IPS DF 6.9 (cell line): ENCODE measurements at places on chromosomes 16 and 17.

GRCh38 chr16:87847785-87848675 is 21.3 kb downstream of the SLC7A5 start:
- DNase-seq, result no peak

DNA sequence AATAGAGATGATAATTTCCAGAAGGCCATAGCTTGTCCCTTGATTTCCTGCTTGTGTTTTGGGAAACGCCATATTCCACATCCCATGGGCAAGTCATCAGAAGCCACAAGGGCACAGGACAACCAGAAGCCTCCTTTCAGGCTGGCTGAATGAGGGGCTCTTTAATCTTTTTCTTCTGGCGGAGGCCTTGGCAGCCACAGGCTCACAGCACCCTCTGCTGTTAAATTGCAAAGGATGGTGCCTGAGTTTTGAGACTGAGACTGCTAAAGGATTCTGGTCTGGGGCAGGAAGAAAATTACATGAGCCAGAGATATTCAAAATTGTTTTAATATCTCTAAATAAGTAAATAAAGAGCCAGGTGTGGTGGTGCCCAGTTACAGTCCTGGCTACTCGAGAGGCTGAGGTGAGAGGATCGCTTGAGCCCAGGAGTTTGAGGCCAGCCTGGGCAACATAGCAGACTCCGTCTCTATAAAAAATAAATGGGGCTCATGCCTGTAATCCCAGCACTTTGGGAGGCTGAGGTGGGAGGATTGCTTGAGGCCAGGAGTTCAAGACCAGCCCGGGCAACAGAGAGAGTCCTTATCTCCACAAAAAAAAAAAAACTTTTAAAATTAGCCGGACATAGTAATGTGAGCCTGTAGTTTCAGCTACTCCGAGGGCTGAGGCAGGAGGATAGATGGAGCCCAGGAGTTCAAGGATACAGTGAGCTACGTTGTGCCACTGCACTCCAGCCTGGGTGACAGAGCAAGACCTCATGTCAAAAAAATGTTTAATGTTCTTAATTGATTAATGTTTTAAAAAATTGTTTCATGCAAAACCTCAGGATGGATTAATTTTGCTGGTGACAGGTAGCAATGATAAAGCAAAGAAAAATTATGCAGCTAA is 26.3 kb downstream of the AARSD1 start:
- no peak for DNase-seq

DNA sequence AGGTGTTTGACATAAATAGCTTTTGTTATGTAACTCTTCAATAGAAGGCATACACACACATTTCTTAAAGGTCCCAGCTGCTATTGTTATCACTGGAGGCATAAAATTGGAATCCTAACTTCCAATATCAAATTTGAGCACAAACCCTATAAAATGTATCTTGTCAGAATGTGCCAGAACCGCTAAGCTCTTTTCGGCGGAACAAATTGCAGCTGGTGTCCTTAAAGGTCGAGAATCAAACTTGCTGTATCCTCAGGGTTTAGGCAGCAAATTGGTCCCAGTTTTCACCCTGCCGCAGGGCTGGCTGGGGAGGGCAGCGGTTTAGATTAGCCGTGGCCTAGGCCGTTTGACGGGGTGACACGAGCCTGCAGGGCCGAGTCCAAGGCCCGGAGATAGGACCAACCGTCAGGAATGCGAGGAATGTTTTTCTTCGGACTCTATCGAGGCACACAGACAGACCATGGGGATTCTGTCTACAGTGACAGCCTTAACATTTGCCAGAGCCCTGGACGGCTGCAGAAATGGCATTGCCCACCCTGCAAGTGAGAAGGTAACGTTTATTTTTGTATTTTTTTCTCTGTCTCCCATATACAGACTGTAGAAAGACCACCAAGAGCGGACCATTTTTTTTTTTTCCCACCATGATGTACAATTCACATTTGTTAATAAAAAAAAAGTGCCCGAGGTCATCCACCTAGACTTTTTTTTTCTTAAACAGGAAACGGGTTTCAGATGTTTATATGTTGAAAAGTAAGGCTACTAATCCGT is 297.1 kb downstream of the IRF8 start:
- peak; percentile 31 for DNase-seq

GRCh38 chr17:6572972-6573370 is 16.6 kb upstream of the PITPNM3 start:
- DNase-seq, result no peak
